ENCODE measurements at places on chromosomes 1 and 21. TPM values are rescaled to one million over a fixed set of nuclear protein-coding genes. Genes with fewer than 3 reads are reported as not detected.

DNA sequence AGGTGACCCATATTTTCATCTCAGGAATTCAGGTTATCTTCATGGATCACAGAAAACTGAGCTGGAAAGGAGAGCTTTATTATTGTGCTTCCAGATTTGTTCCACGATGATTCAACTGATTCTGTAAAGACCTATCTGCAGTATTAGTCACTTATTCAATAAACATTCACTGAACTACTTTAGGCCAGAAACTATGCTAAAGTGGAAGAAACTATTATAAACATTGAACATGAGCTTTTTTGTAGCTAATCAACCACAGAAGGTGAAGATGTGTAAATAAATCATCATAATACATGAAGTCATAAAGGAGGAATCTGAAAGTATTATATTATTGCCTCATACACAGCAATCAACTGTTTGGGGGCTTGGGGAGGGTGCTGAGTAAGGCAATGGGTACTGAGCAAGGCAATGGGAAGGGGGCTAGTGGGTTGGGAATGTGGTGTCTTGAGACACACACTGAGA is 30.6 kb upstream of the EXO1 start:
- DNase-seq = no peak

- DNase-seq = no peak
These were observed 80.6 kb upstream of the TRABD2B start for GRCh38 chr1:48077795-48078222.

DNA sequence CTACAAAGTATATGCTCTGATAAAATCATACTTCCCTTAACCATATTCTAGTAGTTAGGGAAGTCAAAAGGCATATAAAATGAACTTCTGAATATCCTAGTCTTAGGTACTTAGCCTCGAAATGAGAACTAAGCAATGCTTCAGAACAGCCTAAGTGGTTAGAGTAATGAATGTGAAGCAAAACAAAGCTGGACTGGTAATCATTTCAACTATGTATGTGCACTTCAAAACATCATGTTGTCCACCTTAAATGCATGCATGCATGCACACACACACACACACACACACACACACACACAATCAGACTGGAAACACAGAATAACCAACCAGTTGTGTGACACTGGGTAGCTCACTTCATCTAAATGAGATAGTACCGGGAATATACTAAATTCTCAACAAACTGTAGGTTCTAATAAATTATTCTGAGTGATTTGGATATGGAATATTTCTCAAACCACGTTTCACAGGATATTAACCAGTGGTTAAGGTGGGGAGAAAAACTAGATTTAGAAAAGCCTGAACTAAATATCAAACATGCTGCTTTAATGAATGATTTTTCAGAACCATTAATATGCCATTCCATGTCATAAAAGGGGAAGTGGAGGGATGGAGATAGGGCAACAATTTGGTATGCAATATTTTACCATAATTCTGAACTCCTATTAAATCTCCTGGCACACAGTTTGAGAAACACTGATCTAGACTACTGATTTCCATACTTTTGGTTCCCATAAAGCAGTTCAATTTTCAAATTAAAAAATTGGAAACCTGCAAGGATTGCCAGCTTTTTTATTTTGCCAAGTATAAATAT is 19.5 kb downstream of the RNF115 start:
- no peak for DNase-seq

DNA sequence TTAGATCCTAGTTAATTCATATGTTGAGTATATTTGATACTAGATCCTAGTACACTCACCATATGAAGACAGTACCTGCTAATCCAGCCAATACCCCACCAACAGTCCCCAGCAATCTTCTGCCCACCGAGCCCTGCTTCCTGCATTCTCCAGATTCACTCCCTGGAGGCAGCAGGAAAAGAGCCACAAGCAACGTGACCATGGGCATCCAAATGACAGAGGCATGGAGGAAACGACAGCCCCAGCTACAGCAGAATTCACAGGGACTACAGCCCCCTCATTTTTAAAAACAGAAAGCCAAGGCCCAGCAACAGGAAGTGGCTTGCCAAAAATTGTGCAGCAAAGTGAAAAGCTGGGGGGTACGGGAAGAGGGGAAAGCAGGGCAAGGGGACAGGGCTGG is 29.3 kb downstream of the ASTN1 start:
- no peak for DNase-seq

DNA sequence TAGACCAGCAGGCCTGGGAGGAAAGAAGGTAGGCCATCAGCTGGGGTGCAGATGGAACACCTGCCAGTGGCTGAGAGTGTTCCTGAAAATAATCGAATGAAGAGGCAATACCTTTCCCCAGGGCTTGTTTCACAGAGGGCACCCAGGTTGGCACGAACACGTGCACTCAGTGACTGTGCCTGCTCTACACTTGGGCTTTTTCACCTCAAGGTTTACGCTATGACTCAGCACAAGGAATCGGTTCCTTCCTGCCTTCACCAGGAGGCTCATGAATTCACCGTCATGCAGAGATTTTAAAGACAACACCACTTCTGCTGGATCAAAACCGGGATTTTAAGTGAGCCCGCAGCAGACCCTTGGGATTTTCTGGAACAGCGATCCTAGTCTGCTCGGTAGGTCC is 118.5 kb upstream of the ADAR start:
- DNase-seq = no peak

DNA sequence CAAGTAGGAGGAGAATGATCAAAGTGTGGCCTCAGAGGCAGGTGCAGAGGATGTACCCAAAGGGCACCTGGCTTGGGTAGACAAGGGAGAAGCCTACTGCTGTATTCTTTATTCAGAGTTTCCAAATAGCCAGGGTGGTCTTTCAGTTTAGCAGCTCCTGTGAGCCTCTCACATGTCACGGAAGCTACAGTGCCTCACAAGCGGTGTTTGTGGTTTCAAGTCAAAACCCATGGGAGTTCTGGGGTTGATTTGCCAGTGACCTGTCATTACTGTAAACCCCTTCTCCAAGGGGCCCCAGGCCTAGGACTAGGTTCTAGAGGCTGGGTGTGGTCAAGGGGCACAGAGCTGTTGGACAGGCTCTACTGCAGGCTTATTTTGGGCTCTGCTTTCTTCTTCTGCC is 10.2 kb upstream of the IL10 start:
- peak; percentile 69 for DNase-seq

- no peak for DNase-seq
These were observed 68.2 kb upstream of the KCNJ6 start for GRCh38 chr21:37984416-37984815.

- DNase-seq = no peak
These were observed 1768.7 kb downstream of the BRINP3 start for GRCh38 chr1:188708795-188709535.

FCRL3 gene
- polyA plus RNA-seq = 134 TPM

GRCh38 chr1:29539971-29540370 is 303.6 kb downstream of the PTPRU start:
- no peak for DNase-seq

CCDC185 gene
- not detected for polyA plus RNA-seq

VHLL gene
- not detected for polyA plus RNA-seq

DNA sequence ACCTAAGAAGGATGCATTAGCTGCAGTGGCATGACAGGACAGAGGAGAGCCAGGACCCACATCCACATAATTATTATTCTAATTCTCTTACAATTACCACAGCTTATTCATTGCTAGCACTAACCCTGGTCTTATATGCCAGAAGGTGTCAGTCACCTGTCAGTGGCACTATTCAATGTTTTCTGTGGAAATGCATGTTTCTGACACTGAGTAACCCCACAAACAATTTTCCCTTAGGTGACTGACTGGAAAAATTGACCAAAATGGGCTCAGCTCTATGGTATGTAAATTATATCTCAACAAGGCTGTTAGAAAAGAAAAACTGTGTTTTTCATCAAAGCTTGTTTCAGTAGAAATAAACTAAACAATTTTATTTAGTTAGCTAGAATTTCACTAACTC is 117.9 kb upstream of the KRTAP19-8 start:
- DNase-seq = no peak

SLFNL1 gene
- 0.54 TPM for polyA plus RNA-seq

DNA sequence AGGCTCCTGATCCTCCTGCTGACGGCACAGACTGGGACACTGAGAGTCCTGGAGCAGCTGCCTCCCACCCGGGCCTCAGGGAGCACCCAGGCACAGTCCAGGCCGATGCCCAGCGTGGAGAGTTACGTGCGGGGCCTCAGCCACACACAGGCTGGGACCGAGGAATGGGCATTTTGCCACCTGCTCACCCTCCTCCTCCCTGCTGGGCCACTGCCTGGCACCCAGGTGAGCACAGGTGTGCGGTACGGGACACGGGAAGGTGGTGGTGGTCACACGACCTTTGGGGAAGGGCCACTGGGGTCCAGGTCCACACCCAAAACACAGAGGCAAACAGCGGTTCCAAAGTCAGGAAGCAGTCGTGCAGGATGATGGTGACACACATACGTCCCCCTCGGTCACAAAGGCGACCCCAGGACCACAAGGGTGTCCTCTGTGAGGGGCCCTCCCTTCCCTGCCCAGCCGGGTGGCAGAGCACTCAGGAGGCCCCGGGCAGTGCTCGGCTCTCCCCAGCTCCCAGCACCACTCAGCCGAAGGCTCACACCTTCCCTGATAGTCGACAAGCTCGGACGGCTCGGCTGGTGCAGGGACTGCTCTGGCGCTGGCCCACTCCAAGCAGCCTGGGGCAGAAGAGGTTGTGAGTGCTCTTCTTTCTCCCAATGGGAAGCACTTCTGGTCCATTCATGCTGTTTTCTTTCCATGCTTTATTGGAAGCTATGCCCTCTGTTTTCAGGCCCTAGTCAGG is 14.3 kb downstream of the MORN1 start:
- no peak for DNase-seq

IL6R gene
- 0.60 TPM for polyA plus RNA-seq

DNA sequence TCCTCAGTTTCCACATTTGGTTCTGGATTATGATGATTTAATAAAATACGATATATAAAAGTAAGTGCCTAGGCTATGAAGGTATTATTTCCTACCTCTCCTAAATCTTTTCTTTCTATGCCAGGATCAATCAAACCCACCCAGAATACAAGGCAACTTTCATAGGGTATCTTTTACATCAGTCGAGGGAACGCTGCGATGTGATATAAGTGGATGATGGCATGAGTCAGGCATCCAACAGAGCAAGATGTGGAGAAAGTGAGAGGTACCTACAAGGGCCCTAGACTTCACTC is 781 bp downstream of the TTLL7 start:
- no peak for DNase-seq

DNA sequence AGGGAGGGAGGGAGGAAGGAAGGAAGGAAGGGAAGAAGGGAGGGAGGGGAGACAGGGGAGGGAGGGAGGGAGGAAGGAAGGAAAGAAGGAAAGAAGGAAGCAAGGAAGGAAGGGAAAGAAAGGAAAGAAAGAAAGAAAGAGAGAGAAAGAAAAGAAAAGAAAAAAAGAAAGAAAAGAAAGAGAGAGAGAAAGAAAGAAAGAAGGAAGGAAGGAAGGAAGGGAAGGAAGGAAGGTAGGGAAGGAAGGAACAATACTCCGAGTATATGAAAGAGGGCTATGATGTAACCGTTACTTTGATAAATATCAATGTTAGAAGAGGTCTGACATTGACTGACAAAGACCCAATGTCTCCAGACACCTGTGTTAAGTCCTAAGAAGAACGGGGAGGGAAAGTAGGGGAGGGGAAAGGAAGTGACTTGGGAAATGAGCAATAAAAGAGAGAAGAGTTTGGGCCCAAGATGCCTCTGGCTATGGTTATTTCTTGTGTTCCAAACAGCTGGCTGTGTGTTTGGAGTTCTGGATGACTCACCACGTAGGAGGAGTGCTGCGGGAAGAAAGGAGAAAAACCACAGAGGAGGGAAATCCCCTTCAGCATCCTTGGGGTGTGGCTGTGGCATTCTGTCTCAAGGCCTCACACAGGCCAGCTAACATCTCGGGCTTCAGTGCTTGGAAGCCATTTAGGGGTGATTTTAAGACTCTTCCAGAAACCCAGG is 37.0 kb upstream of the RXRG start:
- DNase-seq = no peak

RGS2 gene
- 119 TPM for polyA plus RNA-seq

DNA sequence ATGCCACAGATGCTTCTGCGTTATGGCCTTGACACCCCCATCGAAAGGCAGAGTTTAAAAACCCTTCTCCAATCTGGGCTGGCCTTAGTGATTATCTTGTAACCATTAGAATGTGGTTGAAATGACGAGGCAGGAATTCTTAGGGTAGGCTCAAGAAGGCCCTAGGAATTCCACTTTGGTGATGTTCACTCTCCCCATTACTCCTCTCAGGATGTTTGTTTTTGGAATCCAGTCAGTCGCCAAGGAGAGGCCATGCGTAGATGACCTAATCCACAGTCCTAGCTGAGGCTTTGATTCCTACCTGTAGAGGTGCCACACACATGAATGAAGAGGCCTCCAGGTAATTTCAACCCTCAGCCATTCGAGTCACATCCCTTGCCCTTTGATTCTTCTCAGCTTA is 318.2 kb downstream of the NEGR1 start:
- no peak for DNase-seq

Measured in naive B cell (primary cell).